Activated naive CD4-positive, alpha-beta T cell treated with Interleukin-2 at 50 U/mL for 16 hours (primary cell): ENCODE measurements at places on chromosomes 5 and 9.

- no peak for DNase-seq
Observed at GRCh38 chr9:109910671-109911518, 130.9 kb downstream of the PALM2AKAP2 start.

- no peak for DNase-seq
Observed at GRCh38 chr9:137670391-137671195, 51.8 kb downstream of the EHMT1 start.

DNA sequence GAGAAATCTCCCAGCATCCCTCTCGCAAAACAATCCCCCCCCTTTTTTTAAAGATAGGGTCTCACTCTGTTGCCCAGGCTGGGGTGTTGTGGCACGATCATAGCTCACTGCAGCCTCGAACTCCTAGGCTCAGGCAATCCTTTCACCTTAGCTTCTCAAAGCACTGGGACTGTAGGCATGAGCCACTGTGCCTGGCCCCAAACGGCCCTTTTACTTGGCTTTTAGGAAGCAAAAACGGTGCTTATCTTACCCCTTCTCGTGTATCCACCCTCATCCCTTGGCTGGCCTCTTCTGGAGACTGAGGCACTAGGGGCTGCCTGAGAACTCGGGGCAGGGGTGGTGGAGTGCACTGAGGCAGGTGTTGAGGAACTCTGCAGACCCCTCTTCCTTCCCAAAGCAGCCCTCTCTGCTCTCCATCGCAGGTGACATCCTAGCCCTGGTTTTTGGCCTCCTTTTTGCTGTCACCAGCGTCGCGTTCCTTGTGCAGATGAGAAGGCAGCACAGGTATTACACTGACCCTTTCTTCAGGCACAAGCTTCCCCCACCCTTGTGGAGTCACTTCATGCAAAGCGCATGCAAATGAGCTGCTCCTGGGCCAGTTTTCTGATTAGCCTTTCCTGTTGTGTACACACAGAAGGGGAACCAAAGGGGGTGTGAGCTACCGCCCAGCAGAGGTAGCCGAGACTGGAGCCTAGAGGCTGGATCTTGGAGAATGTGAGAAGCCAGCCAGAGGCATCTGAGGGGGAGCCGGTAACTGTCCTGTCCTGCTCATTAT, 6.8 kb downstream of the CA9 start:
- DNase-seq: no peak

GRCh38 chr9:7841831-7842230, 42.3 kb upstream of the DMAC1 start:
- no peak for DNase-seq

DNA sequence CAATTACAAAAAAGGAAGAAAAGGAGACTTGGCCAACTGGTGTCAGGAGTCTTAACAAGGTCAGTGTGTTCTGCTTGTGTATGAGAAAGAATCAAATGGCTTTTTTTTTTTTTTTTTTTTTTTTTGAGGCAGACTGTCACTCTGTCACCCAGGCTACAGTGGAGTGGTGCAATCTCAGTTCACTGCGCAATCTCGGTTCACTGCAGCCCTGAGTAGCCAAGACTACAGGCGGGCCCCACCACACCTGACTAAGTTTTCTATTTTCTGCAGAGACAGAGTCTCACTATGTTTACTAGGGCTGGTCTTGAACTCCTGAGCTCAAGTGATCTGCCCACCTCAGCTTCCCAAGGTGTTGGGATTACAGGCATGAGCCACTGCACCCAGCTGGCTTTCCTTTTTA, 3.1 kb upstream of the IL7R start:
- peak; percentile 78 for DNase-seq

DNA sequence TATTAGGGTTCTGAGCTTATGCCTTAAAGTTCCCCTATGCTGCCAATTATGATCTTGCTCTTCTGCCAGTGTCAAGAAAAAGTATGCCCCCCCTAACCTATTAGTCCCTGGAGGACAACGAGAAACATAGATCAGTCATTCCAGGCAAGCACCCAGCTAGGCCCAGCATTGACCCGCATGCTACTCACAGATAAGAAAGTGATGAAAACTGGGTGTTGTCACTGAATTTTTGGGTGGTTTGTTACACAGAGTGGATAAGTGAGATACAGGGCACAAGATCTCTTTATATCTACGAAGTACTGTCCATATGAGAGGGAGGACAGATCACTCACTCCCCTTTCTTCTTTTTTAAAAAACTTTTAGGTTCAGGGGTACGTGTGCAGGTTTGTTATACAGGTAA, 6.4 kb upstream of the TEX48 start:
- DNase-seq: no peak

DNA sequence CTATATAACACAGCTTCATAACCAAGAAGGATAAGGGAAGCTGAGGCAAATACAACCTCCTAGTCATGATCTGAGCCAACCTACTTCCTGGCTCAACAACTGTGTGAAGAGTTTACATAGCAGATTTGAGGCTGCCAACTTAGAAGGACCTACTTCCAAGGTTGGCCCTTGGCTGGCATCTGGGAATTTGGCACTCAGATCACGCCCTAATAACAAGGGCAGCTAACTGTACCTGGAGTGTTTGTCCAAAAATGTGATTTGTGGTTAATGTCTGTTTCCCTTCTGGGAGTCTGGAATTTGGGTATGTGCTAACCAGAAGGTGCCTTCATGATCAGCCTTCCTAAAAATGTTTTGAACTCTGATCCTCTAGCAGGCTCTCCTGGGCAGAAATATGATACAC, 287.2 kb downstream of the CAAP1 start:
- no peak for DNase-seq

GRCh38 chr9:136724772-136725171, 12.4 kb downstream of the DIPK1B start:
- DNase-seq: no peak

DNA sequence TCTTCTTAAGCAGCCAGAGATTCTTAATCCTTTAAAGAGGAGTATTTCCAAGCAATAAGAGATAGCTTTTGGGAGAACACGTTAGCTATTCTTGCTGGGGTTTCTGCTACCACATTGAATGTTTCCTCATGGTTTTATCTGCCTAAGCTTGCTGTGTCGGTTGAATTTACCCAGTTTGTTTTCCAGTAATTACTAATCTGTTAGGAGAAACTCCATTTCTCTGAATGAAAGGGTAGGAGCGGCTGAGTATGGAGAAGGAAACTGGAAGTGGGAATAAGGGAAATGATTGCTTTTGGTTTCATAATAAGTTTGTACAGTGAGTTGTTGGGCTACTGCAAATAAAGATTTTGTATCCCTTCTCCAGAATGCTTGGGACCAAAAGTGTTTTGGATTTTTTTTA, 1.2 kb downstream of the JAK2 start:
- DNase-seq: no peak

GRCh38 chr5:64526734-64527439, 21.1 kb downstream of the RGS7BP start:
- no peak for DNase-seq

DNA sequence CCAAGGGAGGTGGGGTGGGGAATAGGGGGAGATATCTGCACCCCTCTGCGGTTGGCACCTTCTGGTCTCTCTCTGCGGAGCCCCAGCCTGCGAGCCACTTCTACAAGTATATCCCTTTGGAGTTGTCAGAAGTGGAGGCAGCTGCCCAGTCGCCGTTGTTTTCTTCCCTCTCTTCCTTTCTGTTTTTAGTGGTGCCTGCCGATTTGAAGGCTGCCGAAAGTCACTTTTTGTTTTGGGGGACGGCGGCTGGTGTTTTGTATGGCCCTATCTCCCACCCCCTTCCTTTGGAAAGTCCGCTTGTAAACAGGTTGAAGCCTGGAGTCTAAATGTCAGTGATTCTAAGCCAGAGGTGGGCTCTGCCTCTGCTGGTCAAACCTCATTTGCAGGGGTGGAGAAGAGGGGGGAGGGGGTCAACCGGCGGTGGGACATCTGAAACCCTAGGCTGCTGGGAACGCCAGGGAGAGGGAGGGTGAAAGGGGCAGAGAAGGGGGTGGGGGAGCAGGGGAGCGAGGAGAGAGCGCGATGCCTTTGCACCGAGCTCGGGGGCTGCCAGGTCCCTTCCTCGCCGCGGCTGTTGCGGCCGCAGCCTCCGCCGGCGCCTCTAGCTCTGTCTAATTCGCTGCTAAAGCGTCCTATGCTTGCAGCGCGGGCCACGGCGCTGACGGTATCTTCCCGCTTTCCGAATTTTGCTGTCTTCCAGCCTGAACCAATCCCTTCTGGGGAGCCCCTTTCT, at the start of gene FGF10:
TSS of gene FGF10 (minus strand) at position 331 of the 733 bp plus-strand sequence. CDS start 738 bp downstream, outside the sequence.
- DNase-seq: no peak

DNA sequence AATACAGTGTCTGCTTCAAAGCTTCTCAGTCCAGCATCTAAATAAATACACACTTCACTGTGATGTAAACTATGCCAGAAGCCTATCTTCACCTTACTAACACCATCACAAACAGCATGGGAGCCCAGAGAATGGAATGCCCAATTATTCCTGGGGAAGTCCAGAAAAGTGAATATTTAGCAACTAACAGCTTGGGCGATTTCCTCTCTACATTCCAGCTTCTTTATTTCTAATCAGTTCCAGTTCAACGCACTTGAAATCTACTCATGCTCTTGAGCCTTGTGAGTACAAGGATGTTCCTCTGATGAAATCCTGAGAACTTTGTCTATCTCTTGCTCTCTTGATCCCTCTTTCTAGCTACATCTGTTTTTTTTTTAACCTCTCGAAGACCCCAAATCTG, 100.4 kb upstream of the C9orf72 start:
- DNase-seq: no peak

DNA sequence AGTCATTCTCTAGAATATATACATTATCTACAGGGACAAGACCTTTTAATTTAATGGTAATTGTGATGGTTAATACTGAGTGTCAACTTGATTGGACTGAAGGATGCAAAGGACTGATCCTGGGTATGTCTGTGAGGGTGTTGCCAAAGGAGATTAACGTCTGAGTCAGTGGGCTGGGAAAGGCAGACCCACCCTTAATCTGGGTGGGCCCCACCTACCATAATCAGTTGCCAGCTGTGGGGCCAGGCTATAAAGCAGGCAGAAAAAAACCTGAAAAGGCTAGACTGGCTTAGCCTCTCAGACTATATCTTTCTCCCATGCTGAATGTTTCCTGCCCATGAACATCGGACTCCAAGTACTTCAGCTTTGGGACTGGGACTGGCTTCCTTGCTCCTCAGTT, 112.2 kb upstream of the SMC2 start:
- no peak for DNase-seq

GRCh38 chr9:124758061-124758460, 13.1 kb downstream of the NR6A1 start:
- DNase-seq: no peak

- DNase-seq: no peak
Observed at GRCh38 chr9:36382484-36382883, 17.6 kb downstream of the RNF38 start.

- no peak for DNase-seq
Observed at GRCh38 chr5:53749621-53750020, 189.2 kb downstream of the NDUFS4 start.

DNA sequence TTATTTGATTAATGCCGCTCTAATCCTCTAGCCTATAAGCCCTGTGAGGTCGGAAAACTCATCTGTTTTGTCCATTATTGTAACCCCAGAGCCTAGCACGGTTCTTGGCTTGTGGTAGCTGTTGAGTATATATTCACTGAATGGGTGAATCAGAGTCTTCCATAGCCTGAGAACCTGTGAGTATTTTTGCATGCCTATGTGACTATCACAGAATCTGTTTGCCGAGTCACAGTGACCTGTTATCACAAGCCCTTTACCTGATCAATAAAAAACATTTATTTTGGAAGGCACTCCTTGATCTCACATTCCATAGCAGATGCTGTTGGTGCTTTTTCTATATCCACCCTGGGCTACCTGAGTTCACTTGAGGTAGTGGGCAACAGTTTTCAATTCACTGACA, 125.0 kb upstream of the STC2 start:
- no peak for DNase-seq

GRCh38 chr9:27157736-27158135, 48.7 kb downstream of the TEK start:
- DNase-seq: no peak

- no peak for DNase-seq
Observed at GRCh38 chr5:111532886-111533582, 20.7 kb upstream of the STARD4 start.

GRCh38 chr5:81021951-81022687, 62.0 kb downstream of the RASGRF2 start:
- DNase-seq: no peak

DNA sequence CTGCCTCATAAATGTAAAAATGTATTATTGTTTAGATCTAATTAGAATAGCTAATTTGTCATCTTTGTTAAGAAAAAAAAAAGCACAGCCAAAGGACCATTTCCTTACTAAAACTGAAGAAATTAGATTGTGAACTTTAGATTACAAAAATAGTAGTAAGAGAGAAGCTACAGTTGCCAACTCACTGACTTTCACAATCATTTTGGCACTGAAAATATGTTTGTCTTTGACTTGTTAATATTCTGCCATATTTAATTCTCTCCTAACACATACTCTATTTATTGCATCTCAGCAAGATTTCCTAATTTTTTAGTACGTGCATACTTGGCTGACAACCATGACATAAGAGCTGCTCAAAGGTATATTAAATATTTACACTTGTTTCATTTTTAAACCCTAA, 297.1 kb downstream of the TUSC1 start:
- DNase-seq: no peak

DNA sequence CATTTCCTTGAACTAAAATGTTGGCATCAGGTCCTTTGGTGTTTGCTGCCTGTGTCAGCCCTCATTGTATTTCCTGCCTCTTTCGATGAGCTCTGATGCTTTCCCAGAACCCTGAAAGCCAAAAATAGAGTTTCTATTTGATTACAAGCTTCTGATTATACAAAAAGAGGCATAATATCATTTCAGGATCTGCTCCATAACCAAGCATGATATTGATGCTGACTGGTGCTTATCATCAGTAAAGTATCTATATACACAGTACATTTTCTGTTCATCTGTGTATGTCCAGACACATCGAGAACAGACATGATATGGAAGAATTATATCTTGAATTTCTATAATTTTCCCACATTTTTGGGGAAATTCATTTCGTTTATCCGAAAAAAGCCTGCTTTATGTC, 58.6 kb downstream of the SEMA6A start:
- no peak for DNase-seq

GRCh38 chr9:114745108-114745848, 60.6 kb downstream of the TNFSF15 start:
- DNase-seq: no peak

- DNase-seq: no peak
Observed at GRCh38 chr5:32029781-32030180, 144.3 kb downstream of the GOLPH3 start.

DNA sequence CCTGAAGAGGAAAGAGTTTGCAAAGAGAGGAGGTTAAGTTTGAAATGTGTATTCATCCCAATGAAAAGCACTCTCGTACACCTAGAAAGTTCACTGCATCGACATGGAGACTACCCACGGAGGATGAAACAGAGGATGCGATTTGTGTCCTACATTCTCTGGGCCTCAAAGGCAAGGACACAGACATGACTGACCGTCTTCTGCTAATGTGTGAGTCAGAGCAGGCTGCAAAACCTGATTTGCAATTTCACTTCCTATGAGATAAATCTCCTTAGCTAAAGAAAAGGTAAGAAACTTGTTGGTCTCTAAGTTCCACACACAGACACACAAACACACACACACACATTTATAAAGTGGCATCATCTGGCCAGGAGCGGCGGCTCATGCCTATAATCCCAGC, 98.6 kb downstream of the GNAQ start:
- DNase-seq: no peak
